ENCODE measurements at places on chromosomes 5 and 9.

DNA sequence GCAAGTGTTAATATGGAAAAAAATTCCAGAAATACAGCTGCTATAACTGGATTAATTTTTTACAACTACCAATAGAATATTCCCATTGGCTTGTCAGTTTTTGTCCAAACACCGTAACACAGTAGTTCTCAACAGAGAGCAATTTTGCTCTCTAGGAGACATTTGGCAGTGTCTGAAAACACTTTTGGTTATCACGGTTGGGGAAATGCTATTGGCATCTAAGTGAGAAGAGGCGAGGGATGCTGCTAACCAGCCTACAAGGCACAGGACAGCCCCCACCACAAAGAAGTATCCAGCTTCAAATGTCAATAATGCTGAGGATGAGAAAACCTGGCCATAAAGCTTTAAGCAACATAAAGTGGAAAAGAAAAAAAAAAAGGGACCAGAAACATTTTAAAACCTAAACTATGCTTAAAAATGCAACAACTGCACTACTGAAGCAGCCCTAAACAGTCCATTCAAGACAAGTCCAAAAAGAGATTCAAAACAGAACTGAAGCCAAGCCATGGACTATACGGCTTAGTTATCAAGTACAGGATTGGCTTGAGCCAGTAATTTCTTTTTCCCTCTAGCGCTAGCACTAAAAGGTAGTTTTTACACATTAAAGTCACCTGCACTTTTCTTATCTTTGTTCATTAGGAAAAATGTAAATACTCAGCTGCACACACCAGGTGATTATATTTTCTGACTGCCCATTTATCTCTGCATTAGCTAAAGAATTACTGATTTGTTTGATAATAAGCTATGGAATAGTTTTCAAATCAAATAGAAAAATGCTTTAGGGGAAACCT lies 83.9 kb downstream of the NR3C1 start:
- DNase-seq: no peak

- no peak for DNase-seq
Measured at GRCh38 chr9:134438195-134438788, 112.0 kb downstream of the RXRA start.

DNA sequence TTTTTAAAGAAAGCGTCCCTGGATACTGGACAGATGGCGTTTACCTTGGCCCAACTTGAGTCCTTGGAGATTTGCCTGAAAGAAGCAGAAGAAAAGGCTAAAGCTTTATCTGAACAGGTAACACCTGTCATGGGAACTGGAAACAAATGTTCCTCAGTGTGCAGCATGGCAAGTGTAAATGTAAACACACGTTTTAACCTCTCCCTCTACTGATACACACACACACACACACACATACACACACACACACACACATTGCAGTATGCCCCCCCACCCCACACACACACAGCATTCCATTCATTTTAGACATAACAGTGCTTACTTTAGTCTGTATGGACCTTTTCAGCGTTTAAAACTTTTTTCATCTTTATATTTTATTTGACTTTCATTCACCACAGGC lies 51.1 kb downstream of the CCDC192 start:
- DNase-seq: no peak

DNA sequence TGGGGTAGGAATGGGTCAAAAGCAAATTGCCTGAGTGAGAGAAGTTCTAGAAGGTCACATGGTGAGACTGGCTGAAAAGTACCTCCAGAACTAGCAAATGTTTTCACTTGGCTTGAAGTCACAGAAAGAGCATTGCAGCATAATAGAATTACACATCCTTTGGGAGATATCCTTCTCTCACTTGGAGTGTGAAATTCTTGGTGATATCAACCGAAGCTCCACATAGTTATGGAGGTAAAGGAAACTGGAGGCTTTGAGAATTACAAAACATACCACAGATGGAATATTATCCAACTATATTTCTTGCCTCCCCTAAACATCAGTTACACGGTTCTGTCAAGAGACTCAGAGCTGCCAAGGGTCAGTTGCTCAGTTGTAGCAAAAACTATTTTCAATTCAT lies 182.4 kb downstream of the SEMA5A start:
- no peak for DNase-seq

DNA sequence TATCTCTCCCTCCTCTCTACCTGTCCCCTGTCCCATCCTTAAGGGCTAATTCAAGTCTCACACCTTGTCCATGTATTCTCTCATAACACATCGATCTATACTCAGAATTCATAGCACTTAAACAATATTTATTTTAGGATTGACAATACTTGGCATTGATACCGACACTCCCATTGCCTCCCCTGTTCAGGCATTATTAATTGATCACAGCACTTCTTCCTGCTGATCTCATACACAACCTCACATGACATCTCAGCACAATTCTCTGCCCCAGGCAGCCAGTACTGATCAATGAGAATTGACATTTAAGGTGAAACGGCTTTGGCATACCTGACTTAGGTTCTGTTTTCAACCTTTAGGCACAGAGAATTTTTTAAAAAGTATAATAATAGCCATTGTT lies 582.4 kb upstream of the BRINP1 start:
- no peak for DNase-seq

- no peak for DNase-seq
Measured at GRCh38 chr9:98797491-98797890, 1.1 kb upstream of the ANKS6 start.

- DNase-seq: no peak
Measured at GRCh38 chr9:79273311-79273710, 298.5 kb upstream of the TLE4 start.

DNA sequence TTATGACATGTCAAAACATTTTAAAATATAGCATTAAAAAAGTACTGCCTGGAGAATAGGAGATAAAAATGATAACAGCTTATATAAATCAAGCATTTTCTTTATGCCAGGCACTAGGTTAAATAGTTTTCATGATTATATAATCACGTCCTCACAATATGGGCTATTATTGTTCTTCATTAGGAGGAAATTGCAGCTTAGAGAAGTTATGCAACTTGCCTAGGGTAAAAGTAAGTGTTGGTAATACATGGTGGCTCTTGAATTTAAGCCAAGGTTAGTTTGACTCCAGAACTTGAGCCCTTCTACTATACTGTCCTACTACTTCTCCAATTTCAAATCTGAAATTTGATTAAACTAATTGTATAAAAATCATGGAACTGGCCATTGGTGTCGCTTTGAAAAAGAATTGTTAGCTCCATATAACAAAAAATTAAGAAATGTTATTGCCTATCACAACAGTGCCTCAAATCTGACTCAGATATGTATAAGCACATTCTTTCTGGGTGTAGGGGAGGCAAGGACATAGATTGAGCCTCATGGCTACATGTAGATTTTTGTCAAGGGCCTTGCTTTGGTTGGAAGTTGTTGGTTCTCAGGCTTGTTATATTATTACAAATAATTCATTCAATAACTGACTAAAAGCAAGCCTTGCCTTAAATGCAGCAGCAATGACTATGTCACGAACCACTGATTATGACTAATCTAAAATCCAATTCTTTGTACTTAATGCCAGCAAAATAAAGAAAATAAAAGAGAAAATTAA lies 223.5 kb upstream of the DAB2 start:
- DNase-seq: no peak

DNA sequence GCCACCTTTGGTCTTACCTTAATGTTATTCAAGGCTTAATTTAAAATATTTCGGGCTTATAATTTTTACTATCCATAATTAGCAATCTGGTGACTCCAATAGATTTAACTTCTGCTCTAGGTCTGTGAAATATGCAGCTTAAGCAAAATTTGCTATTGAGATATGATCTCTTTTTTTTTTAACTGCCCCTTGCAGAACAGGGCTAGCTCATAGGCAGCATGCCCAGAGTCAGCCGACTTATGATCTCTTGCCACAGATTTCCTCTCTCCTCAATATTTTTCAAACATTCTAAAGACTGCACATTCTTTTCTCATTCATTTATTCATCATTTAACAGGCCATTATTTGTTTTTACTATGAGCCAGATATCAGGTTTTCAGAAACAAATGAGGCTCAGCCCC lies 4.5 kb downstream of the TTC23L start:
- DNase-seq: no peak

DNA sequence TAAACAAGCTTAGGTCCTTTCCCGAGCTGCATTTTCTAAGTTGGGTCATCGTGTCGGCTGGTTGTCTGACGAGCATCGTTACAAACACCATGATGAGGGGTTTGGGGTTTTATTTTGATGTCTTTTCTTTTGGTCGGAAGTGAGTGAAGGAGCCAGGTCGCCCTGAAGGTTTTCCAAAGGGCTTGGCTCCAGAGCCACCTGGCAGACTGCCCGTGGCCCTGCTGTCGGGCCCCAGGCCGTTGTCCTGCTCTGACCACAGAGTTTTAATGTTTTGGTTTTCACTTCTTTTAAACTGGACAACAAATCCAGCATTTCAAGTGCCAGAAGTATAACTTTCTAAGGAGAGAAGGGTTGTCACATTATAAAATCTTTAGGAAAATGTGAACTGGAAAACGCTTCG lies 42.3 kb downstream of the TENT4A start:
- DNase-seq: no peak

GRCh38 chr9:123820139-123820538 lies 109.8 kb downstream of the DENND1A start:
- DNase-seq: no peak

DNA sequence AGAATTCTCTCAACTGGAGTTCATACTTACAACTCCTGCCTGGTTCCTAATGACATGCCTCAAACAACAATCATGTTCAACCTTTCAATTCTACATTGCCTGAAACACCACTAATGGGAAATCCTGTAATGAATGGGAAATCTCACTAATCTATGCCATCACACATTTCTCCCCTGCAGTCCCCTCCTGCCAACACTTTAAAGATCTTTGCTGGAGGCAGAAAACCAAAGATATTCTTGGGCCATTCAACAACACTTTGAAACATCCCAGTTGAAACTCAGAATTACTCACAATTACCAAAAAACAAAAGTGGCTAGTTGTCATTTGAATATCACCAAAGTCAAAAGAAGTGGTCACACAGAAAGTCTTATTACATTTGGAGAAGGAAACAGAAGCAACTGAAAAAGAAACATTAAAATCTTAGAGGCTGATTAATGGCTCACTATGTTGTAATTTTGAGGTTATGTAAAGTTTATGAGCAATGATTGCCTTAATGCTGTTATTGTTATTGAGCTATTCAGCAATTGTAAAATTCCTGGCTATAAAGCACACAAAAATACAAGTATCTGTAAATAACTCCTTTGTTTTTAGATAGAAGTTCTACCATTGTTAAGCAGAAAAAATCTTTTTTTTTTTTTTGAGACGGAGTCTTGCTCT lies 313.4 kb upstream of the SLC30A5 start:
- no peak for DNase-seq

DNA sequence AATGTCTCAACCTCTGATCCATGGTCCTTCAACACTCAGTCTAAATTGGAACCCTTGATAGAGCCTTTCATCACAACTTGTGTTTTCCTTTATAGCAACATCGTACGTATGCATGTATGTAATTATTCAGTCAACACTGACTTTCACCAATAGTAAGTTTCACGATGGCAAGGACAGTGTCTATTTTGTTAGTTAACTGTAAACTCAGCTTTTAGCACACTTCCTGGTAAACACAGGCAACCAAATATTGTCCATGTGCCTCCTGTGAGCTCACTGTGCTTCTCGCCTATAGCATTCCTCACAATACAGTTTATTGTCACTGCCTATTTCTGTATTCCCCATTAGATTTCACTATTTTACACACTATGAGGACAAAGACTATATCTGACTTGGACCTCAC lies 323.1 kb downstream of the DEPDC1B start:
- no peak for DNase-seq

DNA sequence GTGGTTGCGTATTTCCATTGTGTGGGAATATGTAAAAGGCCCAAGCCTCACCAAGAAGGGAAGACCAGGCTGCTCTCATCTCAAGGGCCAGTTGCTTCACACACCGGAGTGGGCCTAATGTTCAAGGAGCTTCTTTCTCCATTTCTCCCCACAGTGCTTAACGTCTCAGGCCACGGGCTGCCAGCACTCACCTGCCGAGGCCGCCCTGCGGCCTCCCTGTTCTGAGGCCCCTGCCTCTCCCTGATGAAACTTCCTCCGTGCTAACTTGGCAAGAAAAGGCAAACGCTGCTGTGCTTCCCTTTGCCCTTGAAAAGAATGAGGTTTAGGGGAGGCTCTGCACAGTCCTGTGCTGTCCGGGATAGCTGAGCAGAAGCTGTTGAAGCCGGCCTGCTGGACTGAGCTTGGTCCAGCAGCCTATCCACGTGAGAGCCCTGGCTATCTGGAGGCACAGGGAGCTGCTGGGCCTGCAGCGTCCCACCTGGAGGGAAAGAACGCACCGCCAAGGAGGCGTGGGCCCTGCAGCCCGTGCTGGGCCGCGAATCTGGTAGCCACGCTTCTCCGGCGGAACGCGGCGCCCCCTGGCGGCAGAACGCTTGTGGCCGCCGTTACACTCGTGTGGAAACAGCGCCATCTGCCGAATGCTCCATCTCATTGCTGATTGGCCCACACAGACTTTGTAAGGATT lies 73.5 kb upstream of the PRSS3 start:
- peak; percentile 89 for DNase-seq

DNA sequence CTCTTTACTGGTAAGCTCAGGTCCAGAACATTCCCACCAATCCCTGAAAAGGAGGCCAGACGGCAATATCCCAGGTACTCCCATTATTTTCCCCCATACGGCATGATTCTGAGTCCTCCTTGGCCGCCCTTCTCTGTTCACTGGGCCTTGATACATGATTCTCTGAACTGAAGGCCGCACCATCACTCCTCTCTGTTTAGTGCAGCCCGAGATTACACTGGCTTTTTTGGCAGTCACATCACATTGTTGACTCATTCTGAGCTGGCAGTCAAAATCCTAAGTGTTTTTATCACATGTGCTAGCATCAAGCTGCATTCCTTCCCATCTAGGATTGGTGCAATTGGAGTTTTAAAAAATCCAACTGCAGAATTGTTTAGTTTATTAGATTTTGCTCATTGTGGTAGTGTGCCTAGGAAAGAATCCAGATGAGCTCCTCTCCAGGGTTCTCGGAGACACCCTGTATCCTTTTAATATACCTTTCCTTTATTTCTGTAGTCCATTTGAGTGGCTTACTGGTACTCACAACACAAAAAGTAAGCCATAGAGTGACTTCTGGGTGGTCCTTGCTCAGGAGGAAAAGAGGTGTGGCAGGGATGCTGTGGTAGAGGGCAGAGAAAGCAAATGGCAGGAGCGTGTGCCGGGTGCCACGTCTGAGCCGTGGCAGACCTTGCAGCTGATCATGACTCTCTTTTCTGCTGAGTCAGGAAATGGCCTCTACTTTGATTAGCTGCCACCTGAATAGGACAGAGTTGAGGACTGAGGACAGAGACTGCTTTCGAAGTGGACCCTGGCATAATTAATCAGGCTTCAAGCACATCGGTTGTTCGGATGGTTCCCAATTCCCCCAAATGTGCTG lies 121.1 kb upstream of the IL12B start:
- DNase-seq: no peak

GRCh38 chr9:90827181-90827871 lies 25.7 kb downstream of the SYK start:
- DNase-seq: no peak
